ENCODE measurements at places on chromosomes 6 and 20.

- no peaks in the 10 kb centered on the region for H3K36me3 ChIP-seq
- no peak overlapping the region for H3K27ac ChIP-seq
- H3K27me3 ChIP-seq = no peaks in the 10 kb centered on the region
- no peak overlapping the region for H3K4me3 ChIP-seq
- no peak for DNase-seq
Observed at GRCh38 chr6:25753079-25753478, 1.5 kb upstream of the SLC17A4 start.

DNA sequence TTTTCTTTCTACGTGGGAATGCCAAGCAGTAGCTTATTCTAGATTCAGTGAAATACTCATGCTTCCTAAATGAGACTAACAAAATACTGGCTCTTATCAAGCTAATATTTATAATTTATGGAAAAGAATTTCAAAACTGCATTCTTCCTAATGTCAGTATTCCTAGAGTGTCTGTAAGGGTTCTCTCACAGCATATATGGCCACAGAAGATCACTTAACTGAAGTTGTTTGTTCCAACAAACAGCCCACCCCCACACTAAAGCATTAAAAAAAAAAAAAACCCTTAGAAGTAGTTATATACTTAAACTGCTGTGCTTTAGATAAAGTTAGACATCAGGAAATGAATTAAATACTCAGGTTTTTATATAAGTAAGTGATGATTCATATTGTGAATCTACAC is 247.7 kb upstream of the HSF2 start:
- no peaks in the 10 kb centered on the region for H3K36me3 ChIP-seq
- H3K27ac ChIP-seq = no peak overlapping the region
- H3K4me1 ChIP-seq = no peaks in the 10 kb centered on the region
- H3K27me3 ChIP-seq = no peaks in the 10 kb centered on the region
- no peak overlapping the region for H3K4me3 ChIP-seq
- DNase-seq = no peak

GRCh38 chr6:147177286-147177685 is 26.9 kb upstream of the STXBP5 start:
- no peak for DNase-seq
- H3K27ac ChIP-seq = no peak overlapping the region
- H3K4me1 ChIP-seq = no peaks in the 10 kb centered on the region
- no peaks in the 10 kb centered on the region for H3K36me3 ChIP-seq
- peaks cover 7% of the 10 kb centered on the region for H3K27me3 ChIP-seq

DNA sequence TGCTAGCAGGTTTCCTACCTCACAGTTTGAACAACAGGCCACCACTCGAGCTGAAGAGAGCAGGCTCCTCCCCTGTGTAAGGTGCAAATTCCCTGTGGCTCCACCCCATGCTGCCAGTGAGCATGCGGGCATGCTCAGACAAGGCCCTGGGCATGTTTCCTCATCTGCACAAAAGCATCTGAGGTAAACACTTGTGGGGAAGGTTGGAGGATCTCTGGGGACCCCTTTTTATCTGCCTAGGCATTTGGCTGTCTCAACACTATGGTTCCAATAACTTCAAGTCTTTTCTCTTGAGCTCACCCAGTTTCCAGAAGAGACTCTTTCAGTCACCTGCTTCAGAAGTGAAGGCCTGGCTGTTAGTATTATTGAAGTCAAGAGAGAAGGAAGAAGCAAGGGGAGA is 9.4 kb downstream of the C6orf58 start:
- H3K27ac ChIP-seq = no peak overlapping the region
- H3K27me3 ChIP-seq = no peaks in the 10 kb centered on the region
- H3K4me3 ChIP-seq = no peak overlapping the region

DNA sequence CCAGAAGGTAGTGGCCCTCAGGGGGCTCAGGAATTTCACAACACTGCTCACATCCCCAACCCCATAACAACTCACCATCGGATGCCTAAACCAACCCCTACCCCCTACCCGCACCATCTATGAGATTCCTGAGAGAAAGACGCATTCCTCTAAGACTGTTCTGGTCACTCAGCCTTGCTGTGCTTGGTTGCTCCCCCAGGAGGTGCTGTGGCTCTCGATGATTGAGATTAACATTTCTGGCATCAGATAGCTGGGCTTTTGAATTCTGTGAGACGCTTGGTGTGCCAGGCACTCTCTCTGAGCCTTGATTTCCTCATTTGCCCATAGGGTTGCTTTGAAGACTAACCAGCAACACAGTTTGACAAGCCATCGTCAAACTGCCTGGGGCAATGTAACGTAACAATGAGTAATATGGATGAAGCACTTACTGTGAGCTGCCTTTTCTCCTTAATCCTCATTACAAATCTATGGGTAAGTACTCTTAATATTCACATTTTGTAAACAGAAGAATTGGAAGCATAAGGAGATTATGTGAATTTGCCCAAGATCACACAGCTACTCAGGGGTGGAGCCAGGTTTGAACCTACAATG is 978 bp downstream of the WFDC6 start:
- H3K27ac ChIP-seq = no peak overlapping the region
- peaks cover 28% of the 10 kb centered on the region for H3K27me3 ChIP-seq
- no peak overlapping the region for H3K4me3 ChIP-seq
- no peaks in the 10 kb centered on the region for H3K4me1 ChIP-seq

GRCh38 chr6:3410385-3411360 is 46.2 kb downstream of the SLC22A23 start:
- H3K36me3 ChIP-seq = no peaks in the 10 kb centered on the region
- no peak overlapping the region for H3K4me3 ChIP-seq
- peak; percentile 20 for DNase-seq
- no peak overlapping the region for H3K27ac ChIP-seq
- peaks cover 6% of the 10 kb centered on the region for H3K4me1 ChIP-seq

- peaks cover 10% of the 10 kb centered on the region for H3K36me3 ChIP-seq
- peaks cover 50% of the 10 kb centered on the region for H3K4me1 ChIP-seq
- H3K27me3 ChIP-seq = no peaks in the 10 kb centered on the region
- peak; percentile 50 for DNase-seq
- peak overlapping the region; percentile 91 for H3K4me3 ChIP-seq
- H3K27ac ChIP-seq = peak overlapping the region; percentile 90
Observed at GRCh38 chr6:31400467-31401289, 2.7 kb upstream of the MICA start.

DNA sequence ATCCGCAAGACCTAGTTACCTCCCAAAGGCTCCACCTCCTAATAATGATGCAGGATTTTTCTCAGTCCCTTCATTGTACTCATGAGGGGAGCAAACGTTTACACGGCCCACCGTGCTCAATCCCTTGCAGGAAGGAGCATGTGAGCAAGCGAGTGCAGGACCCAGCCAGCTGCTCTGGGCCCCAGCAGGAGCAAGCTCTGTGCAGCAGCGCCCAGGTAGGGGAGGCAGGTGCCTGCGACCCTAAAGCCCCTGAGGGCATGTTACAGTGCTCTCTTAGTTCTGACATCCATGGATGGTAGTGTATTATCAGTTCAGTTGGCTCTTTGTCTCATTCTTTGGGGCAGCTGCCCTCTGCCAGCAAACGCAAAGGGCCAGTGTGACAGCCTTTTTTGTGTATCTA is 143.4 kb downstream of the TBXT start:
- H3K4me1 ChIP-seq = no peaks in the 10 kb centered on the region
- no peak overlapping the region for H3K27ac ChIP-seq
- no peak overlapping the region for H3K4me3 ChIP-seq
- no peak for DNase-seq
- no peaks in the 10 kb centered on the region for H3K36me3 ChIP-seq

DNA sequence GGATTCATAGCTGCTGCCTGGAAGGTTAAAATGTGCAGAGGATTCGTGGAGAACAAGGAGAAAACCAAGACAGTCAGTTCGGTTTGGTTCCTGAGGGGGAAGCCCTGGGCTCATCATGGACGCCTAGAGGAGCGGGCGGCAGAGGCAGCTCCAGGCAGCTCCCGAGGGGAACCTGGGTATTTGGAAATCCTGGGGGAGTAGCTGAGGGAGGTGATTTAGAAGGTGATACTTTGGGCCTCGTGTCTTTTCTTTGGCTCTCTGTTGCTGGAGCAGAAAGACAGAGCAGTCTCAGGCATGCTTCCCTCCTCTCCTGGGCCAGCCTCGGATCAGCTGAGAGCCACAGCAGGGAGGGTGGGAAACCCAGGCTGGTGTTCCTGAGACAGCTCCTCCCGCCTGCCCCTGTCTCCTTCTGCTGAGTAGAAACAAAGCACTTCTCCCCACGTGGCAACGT is 139.5 kb downstream of the DLL1 start:
- no peak overlapping the region for H3K27ac ChIP-seq
- DNase-seq = no peak
- no peaks in the 10 kb centered on the region for H3K36me3 ChIP-seq
- no peak overlapping the region for H3K4me3 ChIP-seq

- no peaks in the 10 kb centered on the region for H3K36me3 ChIP-seq
- no peaks in the 10 kb centered on the region for H3K27me3 ChIP-seq
- no peak for DNase-seq
- no peak overlapping the region for H3K4me3 ChIP-seq
- H3K27ac ChIP-seq = no peak overlapping the region
- H3K4me1 ChIP-seq = no peaks in the 10 kb centered on the region
Observed at GRCh38 chr6:45116714-45117410, 211.3 kb upstream of the RUNX2 start.

GRCh38 chr6:3805448-3806123 is 43.6 kb upstream of the FAM50B start:
- no peaks in the 10 kb centered on the region for H3K36me3 ChIP-seq
- H3K4me3 ChIP-seq = no peak overlapping the region
- H3K27ac ChIP-seq = no peak overlapping the region
- H3K27me3 ChIP-seq = no peaks in the 10 kb centered on the region
- no peak for DNase-seq

DNA sequence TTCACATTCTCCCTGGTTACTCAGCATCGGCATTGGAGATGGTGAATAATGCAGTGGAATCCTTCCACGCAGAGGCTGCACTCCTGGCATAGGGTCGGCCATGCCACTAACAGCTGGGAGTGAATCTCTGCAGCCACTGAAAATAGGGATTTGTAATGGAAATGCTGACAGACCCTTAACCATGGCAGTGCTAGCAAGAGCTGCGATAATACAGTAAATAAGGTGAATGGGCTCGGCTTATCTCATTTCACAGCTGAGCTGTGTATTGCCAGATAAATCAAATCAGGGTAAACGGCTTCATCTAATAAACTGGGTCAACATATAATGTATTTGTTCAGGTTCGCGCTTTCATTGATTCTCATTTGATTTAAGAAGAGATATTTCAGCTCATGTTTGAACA is 156.8 kb downstream of the SLC35B3 start:
- H3K4me3 ChIP-seq = no peak overlapping the region
- H3K27me3 ChIP-seq = no peaks in the 10 kb centered on the region
- H3K27ac ChIP-seq = no peak overlapping the region
- no peaks in the 10 kb centered on the region for H3K36me3 ChIP-seq
- no peaks in the 10 kb centered on the region for H3K4me1 ChIP-seq
- DNase-seq = no peak

- no peak overlapping the region for H3K27ac ChIP-seq
- H3K27me3 ChIP-seq = no peaks in the 10 kb centered on the region
- DNase-seq = no peak
- H3K4me1 ChIP-seq = no peaks in the 10 kb centered on the region
Observed at GRCh38 chr20:9359561-9360308, 154.7 kb upstream of the LAMP5 start.

DNA sequence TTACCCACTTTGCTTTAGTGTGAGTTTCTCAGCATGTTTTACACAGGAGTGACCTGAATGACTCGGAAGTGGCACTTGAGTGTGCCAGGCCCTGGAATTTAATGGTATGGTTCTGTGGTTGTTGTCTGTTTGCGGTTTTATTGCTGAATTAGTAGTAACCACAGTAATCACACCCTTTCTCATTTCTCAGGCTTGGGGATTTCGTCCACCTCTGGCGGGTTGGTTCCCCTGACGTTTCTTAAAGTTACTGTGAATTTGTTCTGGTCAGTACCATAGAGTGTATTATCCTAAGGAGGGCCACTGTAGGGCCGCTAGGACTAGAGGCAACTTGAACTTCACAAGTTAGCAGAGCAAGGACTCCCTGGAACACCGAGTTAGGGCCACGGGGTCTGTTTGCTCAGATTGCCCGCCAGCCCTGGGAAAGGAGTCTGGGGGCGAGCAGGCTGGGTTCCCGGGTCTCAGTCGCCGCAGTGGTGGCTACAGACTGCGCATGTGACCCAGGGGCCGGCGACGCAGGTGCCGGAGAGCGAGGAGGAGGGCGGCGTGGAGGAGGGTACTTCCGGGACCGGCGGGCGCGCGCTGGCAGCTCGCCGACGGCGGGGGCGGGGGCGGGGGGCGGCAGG is 546 bp upstream of the KLHL32 start:
- DNase-seq = no peak
- H3K27ac ChIP-seq = peak overlapping the region; percentile 92
- H3K27me3 ChIP-seq = peaks cover 3% of the 10 kb centered on the region

DNA sequence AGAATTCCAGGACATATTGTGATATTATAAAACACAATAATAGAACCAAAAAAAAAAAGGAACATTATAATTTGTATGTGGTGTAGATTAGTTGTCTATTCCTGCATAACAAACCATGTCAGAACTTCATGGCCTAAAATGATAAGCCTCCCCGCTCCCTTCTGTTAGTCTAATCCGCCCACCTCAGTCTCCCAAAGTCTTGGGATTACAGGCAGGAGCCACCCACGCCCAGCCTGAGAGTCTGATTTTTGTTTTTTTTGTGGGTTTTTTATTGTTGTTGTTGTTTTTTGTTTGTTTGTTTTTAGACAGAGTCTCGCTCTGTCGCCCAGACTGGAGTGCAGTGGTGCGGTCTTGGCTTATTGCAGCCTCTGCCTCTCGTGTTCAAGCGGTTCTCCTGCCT is 61.1 kb upstream of the C20orf144 start:
- DNase-seq = no peak
- H3K27me3 ChIP-seq = no peaks in the 10 kb centered on the region
- H3K4me1 ChIP-seq = peaks cover 39% of the 10 kb centered on the region
- H3K4me3 ChIP-seq = no peak overlapping the region
- H3K36me3 ChIP-seq = peaks cover 18% of the 10 kb centered on the region

DNA sequence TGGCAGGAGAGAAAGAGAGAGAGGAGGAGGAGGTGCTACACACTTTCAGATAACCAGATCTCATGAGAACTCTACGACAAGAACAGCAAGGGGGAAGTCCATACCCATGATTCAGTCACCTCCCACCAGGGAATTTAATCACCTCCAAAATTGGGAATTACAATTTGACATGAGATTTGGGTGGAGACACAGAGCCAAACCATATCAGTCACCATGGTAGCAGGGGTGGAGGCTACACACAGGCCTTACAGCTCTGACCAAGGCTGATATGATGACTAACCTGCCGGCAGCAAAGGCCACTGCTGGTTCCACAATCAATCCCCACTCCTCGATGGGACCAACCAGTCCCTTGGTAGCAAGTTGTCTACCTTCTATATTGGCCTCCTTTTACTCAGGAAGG is 13.6 kb upstream of the RBM24 start:
- no peak overlapping the region for H3K27ac ChIP-seq
- H3K36me3 ChIP-seq = no peaks in the 10 kb centered on the region
- no peak overlapping the region for H3K4me3 ChIP-seq
- no peaks in the 10 kb centered on the region for H3K27me3 ChIP-seq
- DNase-seq = no peak

DNA sequence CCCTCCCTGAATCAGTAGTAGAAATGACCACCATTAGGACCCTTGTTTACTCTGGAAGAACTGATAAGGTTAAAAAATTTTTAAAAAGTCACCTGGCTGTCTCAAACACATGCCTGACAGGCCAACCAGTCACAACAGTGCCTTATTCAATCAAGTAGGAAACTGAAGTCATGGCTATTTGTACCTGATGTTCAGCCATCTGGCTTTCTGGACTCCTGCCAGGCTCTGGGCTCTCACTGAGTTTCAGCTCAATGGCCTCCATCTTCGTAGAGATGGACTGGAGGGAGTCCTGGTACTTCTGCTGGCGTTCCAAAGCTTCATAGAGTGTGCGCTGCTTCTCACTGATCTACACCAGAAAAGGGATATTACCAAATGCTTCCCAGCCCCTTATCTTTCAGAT is 343.8 kb downstream of the SYNE1 start:
- peaks cover 11% of the 10 kb centered on the region for H3K4me1 ChIP-seq
- no peak overlapping the region for H3K4me3 ChIP-seq
- peaks cover 61% of the 10 kb centered on the region for H3K36me3 ChIP-seq

All from activated B cell treated with CpG ODN at 0.5 μM for 24 hours (primary cell).